ENCODE measurements at places on chromosomes 2 and 18. TPM values are rescaled to one million over a fixed set of nuclear protein-coding genes. Genes with fewer than 3 reads are reported as not detected.
A peak's percentile ranks its signal among the peaks of the same experiment; 100 is the strongest.

- no peak overlapping the region for H3K27ac ChIP-seq
- no peaks in the 10 kb centered on the region for H3K27me3 ChIP-seq
- H3K4me1 ChIP-seq = no peaks in the 10 kb centered on the region
- DNase-seq = no peak
- H3K36me3 ChIP-seq = no peaks in the 10 kb centered on the region
- H3K4me3 ChIP-seq = no peak overlapping the region
Measured at GRCh38 chr2:199697469-199697868, 153.5 kb downstream of the FTCDNL1 start.

DNA sequence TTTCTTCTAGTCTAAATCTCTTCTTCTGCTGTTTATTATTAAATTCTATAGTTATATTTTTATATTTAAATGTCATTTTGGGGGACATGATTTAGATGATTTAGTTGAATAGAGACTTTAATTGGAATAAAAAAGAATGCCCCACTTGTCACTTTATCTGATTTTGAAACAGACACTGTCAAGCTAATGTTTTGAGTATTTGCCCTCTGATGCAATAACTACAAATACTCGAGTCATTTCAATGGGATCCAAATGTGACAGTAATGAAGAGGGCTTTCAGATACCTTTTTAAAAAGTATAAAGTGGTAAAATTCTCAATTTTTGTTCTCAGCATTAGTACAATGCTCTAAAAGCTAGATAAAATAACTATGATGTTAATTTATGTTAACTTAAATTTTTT lies 257.3 kb upstream of the SESTD1 start:
- DNase-seq = no peak
- no peaks in the 10 kb centered on the region for H3K36me3 ChIP-seq
- H3K4me1 ChIP-seq = no peaks in the 10 kb centered on the region
- H3K4me3 ChIP-seq = no peak overlapping the region

DNA sequence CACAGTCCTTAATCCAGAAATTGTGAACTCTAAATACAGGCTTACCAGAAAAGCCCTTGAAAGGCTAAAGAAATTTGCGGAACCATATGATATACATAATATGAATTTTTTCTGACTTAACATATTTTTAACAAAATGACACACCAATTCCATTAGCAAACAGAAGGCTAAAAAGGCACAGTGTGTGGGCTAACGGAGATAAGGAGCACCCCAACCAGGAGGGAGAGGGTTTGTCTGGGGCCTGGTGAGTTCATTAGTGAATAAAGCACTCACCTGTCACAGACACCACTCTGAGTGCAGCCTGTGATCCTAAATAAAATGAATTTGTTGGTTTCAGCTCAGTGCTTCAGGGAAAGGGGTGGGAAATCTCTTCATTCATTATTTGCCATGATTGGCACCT lies 2.7 kb upstream of the FECH start:
- H3K27ac ChIP-seq = peak overlapping the region; percentile 35
- H3K4me1 ChIP-seq = peaks cover 17% of the 10 kb centered on the region
- DNase-seq = no peak
- H3K4me3 ChIP-seq = no peak overlapping the region
- no peaks in the 10 kb centered on the region for H3K27me3 ChIP-seq
- no peaks in the 10 kb centered on the region for H3K36me3 ChIP-seq

Gene CTAGE1
- not detected for total RNA-seq

- H3K4me1 ChIP-seq = peaks cover 12% of the 10 kb centered on the region
- H3K36me3 ChIP-seq = no peaks in the 10 kb centered on the region
- H3K27me3 ChIP-seq = no peaks in the 10 kb centered on the region
Measured at GRCh38 chr2:10532638-10533101, 84.5 kb upstream of the ODC1 start.

GRCh38 chr2:47237375-47238334 lies 82.5 kb upstream of the STPG4 start:
- no peak overlapping the region for H3K4me3 ChIP-seq
- no peak for DNase-seq
- H3K4me1 ChIP-seq = peaks cover 20% of the 10 kb centered on the region
- H3K27me3 ChIP-seq = no peaks in the 10 kb centered on the region

DNA sequence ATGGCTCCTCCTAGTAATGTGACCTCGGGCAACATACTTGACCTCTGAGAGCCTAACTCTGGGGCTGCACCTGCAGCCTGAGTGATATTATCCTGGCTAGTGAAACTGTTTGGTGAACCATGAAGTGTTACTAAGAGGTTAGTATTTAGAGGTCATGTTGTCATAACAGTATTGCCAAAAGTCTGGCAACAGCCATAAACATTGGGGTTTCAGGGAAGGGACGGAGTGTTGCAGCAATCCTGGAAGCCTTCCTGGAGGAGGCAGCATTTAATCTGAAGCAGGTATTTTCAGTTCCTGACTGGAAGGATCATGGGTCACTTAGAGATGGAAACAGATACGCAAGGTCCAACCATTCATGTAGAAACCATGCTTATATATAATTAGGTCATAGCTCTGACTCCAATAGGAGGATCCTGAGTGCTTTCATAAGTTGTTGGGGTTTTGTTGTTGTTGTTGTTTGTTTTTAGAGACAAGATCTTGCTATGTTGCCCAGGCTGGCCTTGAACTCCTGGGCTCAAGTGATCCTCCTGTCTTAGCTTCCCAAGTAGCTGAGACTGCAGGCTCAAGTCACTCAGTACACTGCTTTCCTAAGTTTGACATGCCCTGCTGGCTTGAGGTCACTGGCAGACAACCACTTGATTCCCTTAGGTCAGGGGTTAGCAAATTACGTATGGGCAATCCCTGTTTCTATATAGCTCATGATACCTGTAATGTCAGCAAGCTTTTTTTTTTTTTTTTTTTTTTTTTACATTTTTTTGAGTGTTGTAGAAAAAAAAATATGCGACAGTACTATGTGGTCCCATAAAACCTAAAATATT lies 21.5 kb downstream of the GPR39 start:
- peaks cover 13% of the 10 kb centered on the region for H3K36me3 ChIP-seq
- peaks cover 63% of the 10 kb centered on the region for H3K4me1 ChIP-seq
- H3K27ac ChIP-seq = peak overlapping the region; percentile 97
- no peaks in the 10 kb centered on the region for H3K27me3 ChIP-seq
- no peak overlapping the region for H3K4me3 ChIP-seq

DNA sequence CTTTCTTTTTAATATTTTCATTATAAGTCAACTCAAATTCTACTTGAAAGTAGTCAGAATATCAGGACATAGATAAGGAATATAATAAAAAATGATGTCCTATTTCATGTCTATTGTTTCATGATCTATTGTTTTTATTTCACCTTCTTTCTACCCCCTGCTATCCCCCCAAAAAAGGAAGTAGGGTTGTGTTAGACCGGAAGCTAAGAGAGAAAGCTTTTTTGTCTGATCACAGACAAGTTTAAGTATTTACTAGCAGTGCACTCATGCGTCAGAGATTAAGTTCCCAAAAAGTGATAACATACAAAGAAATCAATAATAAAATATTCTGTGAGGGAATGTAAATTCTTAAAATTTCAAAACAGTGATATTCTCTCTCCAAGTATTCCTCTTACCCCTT lies 447.1 kb upstream of the CNTNAP5 start:
- H3K27ac ChIP-seq = no peak overlapping the region
- no peak for DNase-seq
- no peaks in the 10 kb centered on the region for H3K4me1 ChIP-seq
- H3K36me3 ChIP-seq = no peaks in the 10 kb centered on the region
- H3K4me3 ChIP-seq = no peak overlapping the region

DNA sequence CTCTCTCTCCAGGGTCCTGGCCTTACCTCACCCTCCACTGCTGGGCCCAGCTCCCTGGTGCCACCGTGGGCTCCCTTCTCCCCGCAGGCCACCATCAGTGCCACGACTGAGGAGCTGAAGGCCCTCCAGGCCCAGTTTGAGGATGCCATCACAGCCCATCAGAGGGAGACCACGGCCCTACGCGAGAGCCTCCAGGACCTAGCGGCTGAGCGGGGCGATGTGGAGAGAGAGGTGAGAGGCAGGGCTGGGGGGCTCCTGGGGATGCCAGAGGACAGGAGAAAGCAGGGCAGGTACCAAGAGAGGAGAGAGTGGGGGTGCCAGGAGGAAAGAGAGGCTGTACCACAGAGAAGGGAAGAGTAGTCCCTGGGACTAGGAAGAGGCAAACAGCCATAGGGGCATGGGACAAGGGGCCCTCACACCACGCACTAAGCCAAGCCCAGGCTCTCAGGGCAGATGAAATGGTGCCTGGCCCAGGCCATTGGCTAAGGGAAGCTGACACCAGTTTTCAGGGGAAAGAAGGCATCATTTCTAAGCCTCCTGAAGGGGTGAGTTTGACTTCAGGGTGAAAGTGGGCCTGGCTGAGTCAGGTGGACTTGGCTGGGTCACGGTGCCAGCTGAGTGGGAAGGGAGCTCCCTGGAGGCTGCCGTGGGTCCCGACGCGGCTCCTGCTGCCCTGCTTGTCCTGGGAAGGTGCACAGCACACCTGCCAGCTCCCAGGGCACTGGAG lies 39.0 kb upstream of the SNED1 start:
- H3K4me1 ChIP-seq = no peaks in the 10 kb centered on the region
- H3K27me3 ChIP-seq = peaks cover 68% of the 10 kb centered on the region
- H3K27ac ChIP-seq = no peak overlapping the region
- H3K36me3 ChIP-seq = no peaks in the 10 kb centered on the region
- no peak for DNase-seq
- no peak overlapping the region for H3K4me3 ChIP-seq

- no peaks in the 10 kb centered on the region for H3K4me1 ChIP-seq
- H3K4me3 ChIP-seq = no peak overlapping the region
- H3K27me3 ChIP-seq = no peaks in the 10 kb centered on the region
- H3K36me3 ChIP-seq = no peaks in the 10 kb centered on the region
- no peak overlapping the region for H3K27ac ChIP-seq
Measured at GRCh38 chr2:50042771-50043170, 888.5 kb upstream of the FSHR start.

DNA sequence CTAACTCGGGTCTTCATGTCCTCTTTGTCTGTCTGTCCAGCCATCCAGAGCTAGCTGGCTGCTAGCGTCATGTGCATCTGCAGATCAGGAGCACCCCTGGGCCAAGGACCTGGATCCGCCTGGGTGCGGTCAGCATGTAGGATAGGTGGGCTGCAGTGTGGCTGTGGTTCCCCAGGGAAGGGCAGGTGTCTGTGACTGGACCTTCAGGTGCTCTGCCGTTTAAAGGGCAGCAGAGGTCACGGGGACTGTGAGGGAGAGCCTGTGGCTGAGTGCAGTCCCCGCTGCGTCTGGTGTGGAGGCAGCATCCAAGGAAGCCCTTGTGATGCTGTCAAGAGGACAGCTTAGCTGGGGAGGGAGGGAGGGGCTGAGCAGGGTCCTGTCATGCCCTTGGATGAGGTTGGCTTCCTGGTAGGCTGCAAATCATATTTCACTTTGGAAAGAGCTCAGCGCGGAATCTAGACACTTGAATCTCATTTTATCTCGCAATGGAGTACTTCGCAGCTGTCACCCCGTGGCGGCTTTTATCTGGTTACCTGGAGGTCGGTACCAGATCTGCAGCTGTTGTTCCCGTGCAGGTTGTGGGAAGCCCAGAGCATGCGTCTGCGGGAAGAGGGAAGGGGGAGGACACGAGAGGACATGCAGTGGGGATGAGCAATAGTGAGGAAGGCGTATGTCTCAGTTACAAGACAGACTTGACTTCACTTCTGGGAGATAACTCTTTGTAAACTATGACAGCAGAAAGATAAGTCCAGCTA lies 5.9 kb upstream of the RALB start:
- H3K4me1 ChIP-seq = peaks cover 67% of the 10 kb centered on the region
- no peak for DNase-seq
- no peak overlapping the region for H3K4me3 ChIP-seq
- H3K27ac ChIP-seq = 0 out of 2 replicates have a peak overlapping the region, but pooled peaks have one; percentile 67
- no peaks in the 10 kb centered on the region for H3K27me3 ChIP-seq

GRCh38 chr2:77520641-77521547 lies 1.3 kb downstream of the LRRTM4 start:
- DNase-seq = no peak
- H3K36me3 ChIP-seq = no peaks in the 10 kb centered on the region
- no peak overlapping the region for H3K27ac ChIP-seq
- no peaks in the 10 kb centered on the region for H3K27me3 ChIP-seq

DNA sequence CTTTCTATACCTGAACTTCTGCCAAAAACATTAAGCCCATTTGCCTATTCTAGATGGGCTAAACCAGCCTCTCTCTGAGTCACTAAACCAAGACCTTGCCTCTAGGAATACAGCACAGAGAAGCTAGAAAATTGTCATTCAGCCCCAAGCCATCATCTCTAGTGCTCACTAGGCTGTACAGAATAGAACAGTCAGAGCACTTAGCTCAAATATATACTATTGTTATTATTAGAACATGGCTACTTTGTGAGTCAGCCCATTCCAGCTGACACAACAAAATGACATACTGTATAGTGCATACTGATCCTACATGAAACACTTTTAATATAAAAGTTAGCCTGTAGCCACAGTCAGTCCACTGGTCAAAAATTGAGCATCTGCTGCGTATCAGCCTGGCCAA lies 418.8 kb downstream of the NRXN1 start:
- DNase-seq = no peak
- no peak overlapping the region for H3K4me3 ChIP-seq
- no peaks in the 10 kb centered on the region for H3K27me3 ChIP-seq

GRCh38 chr2:124024561-124025170 lies 421 bp upstream of the CNTNAP5 start:
- no peaks in the 10 kb centered on the region for H3K4me1 ChIP-seq
- no peak for DNase-seq
- H3K27ac ChIP-seq = no peak overlapping the region
- H3K4me3 ChIP-seq = no peak overlapping the region
- H3K27me3 ChIP-seq = no peaks in the 10 kb centered on the region

Gene LINC00305
- not detected for total RNA-seq

Gene COL4A4
- total RNA-seq = 6.0 TPM

GRCh38 chr18:28174181-28174905 lies 2.6 kb downstream of the CDH2 start:
- H3K36me3 ChIP-seq = no peaks in the 10 kb centered on the region
- no peak for DNase-seq
- no peak overlapping the region for H3K4me3 ChIP-seq
- no peak overlapping the region for H3K27ac ChIP-seq

DNA sequence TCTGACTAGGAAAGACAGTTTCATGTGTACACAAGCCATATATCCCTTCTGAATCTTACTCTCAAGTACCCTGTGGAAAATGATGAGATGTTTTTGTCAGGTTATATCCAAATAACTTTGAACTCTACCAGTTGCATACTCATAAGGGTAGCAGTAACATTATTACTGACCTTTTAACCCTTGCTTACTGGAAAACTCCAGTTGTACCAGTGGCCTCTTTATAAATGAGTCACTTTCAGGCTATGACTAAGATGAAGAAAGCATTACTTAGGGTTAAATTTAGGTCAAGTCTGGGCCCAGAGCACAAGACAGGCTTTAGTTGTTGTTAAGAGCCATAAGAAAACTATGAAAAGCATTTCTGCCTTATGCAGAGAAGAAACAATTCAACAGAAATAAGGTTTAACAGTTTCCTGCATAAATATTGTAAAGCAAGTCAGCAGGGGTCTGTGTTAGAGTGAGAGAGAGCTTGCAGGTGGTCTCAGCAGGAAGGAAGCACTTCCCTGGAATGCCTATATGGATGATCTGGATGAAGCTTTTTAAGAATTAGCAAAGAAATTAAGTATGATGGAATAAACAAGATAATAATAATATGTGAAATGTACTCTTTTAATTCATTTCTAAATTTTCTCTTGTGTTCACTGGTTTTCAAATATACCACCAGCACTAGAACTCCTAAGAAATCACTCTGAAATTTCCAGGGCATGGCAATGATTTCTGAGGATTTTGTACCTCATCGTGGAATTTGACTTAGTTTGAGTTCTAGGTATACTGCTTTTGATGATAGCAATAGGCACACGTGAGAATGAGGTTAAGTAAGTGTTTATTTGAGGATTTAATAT lies 126.6 kb downstream of the UBE2E3 start:
- H3K27me3 ChIP-seq = no peaks in the 10 kb centered on the region
- peak overlapping the region; percentile 13 for H3K27ac ChIP-seq
- no peak overlapping the region for H3K4me3 ChIP-seq
- H3K4me1 ChIP-seq = peaks cover 27% of the 10 kb centered on the region
- peak; percentile 88 for DNase-seq
